ENCODE measurements at places on chromosomes 11 and 22.

- peak; percentile 44 for DNase-seq
Observed at GRCh38 chr22:40541300-40541699, 95.2 kb downstream of the MRTFA start.

DNA sequence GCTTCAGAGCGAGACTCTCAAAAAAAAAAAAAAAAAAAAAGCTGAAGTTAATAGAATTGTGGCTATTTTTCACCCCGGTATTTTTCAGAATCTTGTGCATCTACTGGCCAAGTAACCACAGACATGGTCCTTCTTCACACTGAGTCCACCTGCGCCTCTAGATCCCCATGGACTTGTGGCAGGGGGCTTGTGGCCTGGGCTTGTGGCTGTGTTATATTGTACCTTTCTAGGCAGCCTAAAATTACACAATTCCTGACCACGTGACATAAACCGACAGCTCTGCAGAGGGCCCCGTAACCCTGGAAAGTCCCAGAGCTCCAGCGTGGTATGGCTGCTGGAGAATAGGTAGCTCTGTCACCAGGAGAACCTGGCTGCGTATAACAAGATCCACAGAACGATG, 10.9 kb upstream of the NAALADL1 start:
- DNase-seq, result no peak

- DNase-seq, result peak; percentile 38
Observed at GRCh38 chr11:108733479-108734116, 68.7 kb downstream of the DDX10 start.

GRCh38 chr11:45907911-45908370, 870 bp upstream of the FREY1 start:
- DNase-seq, result no peak

DNA sequence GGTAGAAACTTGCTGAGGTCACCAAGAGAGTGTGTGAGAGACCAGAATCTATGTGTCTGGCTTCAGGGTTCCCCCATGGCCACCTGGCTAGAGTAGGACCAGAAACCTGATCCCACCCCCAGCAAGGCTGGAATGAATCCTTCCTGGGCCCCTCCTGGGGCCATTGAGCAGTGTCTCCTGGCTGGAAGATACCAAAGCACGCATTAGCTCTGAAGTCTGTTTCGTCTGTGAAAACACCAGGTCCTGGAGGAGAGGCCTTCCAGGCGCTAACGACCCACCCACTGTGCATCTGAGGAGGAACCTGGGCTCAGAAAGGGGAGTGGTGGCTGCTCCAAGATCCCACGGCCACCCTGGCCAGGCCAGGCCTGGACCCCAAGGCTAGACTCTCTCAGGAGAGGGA, 15.5 kb upstream of the TSKU start:
- no peak for DNase-seq

DNA sequence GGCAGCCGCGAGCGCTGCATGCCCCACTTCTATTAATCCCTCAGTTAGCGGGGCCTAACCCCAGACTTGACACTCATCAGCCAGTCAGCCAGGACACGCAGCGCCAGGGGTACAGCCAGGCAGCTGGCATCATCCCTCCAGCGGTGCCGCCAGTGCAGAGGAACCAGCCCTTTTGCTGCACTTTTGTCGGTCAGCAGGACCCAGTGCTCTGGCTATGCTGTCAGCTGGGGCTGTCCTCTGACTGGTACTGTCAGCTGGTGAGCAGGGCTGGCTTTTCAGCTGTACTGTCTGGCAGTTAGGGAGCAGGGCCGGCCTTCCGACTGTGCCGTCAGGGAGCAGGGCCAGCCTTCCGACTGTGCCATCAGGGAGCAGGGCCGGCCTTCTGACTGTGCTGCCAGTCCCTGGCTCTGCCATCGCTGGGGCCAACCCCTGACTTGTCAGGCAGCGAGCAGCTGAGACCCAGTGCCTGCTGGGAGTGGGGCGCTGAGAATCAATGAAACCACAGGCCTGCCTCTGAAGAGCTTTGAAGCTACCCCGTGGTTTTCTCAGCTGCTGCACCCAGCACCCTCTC, 115.4 kb downstream of the KIAA1671 start:
- no peak for DNase-seq

GRCh38 chr11:59216641-59217564, 4.2 kb upstream of the MPEG1 start:
- DNase-seq, result peak; percentile 50

DNA sequence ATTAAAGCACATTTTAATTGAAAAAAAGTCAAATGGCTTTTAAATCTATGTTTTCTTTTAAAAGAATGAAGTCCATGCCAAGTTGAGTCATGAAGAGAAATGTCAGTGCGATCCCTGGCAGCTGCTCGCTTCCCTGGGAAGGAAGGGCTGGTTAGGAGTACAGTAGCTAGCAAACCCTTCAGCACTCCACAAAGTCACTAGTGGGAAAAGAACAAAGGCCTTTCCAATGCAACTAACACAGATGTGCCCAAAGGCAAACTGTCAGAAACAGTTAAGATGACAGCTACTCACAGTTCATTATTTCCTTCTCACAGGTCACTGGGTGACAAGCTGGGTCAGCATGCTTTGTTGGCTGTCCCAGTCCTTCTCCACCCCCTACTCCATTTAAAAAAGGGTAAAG, 308.7 kb downstream of the DCDC1 start:
- no peak for DNase-seq

- DNase-seq, result no peak
Observed at GRCh38 chr22:39612811-39613548, 42.4 kb downstream of the CACNA1I start.

DNA sequence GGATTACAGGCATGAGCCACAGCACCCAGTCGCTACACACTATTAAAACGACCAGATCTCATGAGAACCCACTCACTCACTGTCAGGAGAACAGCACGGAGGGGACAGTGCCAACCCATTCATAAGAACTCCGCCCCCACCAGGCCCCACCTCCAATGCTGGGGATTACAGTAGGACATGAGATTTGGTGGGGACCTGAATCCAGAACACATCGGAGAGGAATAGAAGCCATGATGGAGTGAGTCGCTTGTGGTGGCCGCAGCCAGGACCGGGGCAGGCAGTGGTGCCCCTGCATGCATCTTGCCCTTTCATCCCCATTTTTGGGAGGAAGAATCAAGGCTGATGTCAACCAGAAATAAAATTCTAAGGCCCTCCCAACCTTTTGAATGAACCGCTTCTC, 8.7 kb downstream of the NADSYN1 start:
- no peak for DNase-seq

DNA sequence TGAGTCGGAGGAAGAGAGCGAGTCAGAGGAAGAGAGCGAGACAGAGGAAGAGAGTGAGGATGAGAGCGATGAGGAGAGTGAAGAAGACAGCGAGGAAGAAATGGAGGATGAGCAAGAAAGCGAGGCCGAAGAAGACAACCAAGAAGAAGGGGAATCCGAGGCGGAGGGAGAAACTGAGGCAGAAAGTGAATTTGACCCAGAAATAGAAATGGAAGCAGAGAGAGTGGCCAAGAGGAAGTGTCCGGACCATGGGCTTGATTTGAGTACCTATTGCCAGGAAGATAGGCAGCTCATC, 780 bp downstream of the TRIM44 start:
- no peak for DNase-seq

DNA sequence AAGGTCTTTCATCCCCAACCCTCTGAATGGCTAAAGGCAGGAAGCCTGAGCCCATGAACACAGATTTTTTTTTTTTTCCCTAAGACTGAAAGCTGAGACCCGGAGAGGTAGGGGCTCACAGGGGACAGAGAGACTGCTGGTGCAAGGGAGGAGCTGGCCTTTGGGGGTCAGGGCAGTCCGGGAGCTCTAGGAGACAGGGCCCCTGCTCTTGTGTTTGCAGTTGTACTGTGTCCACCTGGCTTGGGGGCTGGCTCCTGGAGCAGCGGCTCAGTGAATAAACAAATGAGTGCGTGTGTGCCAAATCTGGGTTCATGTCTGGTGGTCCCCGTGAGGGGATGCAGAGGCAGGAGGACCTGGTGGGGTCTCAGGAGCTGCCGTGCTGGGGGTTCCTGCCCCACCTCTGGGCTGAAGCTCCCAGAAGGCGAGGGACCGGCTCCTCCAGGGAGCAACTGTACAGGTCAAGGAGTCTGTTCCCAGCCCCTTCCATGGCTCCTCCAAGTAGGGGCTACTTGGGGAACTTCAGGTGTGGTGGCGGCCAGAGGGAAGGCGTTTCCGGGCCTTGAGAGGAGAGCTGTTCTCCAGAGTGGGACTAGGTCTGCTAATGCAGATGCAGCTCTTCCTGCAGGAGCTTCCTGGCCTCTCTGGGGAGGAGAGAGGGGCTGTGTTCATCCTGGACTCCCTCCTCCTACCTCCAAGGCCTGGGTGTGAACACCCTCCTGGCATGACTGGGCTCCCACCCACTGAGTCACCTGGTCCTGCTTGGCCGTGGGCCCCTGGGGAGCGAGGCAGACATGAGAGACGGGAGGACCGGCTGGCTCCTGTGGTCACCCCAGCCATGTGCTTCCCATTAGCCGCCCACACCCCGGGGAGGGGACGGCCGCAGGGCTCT, 57.6 kb downstream of the FBXO7 start:
- no peak for DNase-seq

DNA sequence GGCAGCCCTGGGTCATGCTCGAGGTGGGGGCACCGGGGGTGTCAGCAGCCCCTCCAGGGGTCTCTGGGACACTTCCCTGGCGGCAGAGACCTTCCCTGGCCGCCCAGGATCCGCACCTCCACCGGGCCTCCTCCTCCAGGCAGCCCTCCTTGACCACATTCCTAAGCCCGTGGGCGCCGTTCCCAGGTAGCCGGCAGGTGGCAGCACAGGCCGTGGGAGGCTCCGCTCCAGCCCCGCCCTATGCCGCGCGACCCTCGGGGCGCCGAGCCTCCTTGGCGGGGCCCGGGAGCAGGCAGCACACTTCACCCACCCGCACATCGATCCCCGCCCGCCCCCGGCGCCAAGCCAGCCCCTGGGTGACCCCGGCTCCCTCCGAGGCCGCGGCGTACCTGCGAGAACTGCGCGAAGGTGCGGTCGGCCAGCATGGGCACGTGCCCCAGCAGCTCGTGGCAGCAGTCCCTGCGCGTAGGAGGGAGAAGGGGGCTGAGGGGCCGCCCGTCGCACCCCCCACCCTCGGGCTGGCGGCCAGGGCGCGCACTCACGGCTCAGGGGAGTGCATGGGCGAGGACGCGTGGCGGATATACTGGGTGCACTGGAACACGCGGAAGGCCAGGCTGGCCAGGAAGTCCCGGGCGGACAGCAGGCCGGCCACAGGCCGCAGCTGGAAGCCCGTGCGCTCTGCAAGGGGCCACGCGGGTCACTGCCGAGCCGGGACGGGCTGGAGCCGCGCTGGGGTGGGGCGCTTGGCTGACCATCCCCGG, 5.3 kb upstream of the INS start:
- peak; percentile 69 for DNase-seq

DNA sequence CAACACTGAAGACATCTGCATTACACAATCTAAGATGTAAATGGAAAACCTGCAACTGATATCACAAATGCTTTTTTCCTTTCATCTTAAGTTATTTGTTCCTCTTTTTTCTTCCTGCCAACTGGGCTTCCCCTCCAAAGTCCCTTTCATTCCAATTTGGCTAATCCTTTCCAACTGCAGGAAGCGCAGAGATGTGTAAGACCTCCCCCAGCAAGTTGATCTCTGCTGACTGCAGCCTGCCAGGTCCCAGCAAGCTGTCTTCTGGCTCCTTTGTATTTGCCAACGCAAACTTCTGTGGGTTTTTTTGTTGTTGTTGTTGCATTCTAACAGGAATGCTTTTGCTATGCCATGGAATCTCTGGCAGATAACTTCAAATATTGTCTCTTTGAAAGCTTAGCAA, 38.5 kb upstream of the LRRC4C start:
- DNase-seq, result no peak

DNA sequence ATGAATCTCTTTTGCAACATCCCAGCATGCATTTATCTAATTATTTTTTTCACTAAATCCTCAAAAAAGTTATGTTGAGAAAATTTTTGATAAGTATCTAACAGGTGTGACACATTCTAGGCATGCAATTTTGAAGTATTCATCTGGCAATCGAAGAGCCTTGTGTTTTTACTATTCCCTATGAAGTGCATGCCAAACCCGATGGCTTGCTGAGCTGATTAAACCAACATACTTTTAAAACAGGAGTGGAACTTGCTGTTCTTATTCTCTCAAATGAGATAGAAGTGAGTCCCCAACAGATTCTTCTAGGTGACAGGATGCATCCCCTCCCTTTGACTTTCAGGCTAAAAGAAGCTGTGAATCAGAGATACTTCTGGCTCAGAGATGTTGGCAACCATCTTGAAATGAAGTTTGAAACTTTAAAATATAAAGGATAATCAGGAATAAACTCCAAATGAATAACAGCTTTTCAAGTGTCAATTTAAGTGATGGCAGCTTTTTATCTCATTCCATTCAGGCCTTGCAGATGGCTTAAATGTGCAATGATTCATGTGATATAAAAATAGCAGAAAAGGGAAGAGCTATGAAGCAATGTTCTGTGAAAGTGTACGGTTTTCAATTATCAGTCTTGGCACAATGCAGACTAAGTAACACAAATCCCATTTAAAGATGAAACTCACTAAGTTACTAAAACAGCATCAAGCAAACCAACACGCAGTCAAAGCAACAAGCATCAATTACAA, 67.7 kb downstream of the APOL5 start:
- no peak for DNase-seq

- DNase-seq, result no peak
Observed at GRCh38 chr22:37279331-37280181, 2.8 kb upstream of the CYTH4 start.

GRCh38 chr11:71236836-71237475, 15.4 kb downstream of the SHANK2 start:
- no peak for DNase-seq

GRCh38 chr11:9601037-9601875, 27.8 kb downstream of the WEE1 start:
- DNase-seq, result peak; percentile 73

- DNase-seq, result no peak
Observed at GRCh38 chr11:83175815-83176214, 17.7 kb upstream of the ANKRD42 start.

DNA sequence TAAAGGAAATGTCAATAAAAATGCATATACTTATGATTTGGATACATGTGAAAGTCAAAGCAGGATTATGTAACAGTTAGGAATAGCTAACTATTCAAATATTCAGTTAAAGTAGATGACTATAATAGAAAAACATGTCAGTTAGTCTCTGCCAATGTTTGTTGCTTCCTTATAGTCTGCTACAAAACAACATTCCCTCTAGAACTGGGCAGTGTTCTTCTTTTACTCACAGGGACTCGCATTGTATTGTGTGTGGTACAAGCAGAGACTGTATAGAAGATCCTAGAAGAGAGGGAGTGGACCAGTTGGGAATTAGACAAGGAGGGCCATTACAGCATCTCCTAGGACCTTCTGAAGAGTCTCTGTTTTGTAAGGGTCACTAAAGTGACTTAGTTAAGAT, 10.6 kb downstream of the ACAT1 start:
- no peak for DNase-seq

- no peak for DNase-seq
Observed at GRCh38 chr22:35443338-35443737, 43.4 kb downstream of the MCM5 start.

- DNase-seq, result no peak
Observed at GRCh38 chr11:118911880-118912741, 13.6 kb downstream of the BCL9L start.

DNA sequence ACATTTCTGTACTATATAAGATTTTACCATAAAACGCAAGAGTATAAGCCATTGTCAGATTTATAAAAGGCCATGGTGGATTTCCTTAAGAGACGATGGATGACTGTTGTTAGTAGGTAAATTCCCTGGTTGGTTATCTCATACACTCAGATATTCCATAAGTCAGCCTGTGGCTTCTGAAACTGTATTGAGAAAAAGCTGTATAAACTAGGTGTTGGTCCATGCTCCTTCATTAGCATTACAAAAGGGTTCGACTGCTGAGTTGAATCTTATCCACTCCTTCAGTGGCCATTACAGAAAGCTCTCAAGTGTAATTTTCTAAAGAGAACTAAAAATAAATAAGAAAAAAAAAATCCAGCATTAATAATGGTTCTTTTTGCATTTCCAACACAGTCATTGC, 5.3 kb downstream of the GRAP2 start:
- DNase-seq, result no peak
